ENCODE measurements at places on chromosomes 2 and 18.

GRCh38 chr2:241506793-241507429 lies 1.5 kb downstream of the STK25 start:
- H3K36me3 ChIP-seq, result no peaks in the 10 kb centered on the region
- peaks cover 26% of the 10 kb centered on the region for H3K4me1 ChIP-seq
- no peak overlapping the region for H3K27ac ChIP-seq
- DNase-seq, result no peak

DNA sequence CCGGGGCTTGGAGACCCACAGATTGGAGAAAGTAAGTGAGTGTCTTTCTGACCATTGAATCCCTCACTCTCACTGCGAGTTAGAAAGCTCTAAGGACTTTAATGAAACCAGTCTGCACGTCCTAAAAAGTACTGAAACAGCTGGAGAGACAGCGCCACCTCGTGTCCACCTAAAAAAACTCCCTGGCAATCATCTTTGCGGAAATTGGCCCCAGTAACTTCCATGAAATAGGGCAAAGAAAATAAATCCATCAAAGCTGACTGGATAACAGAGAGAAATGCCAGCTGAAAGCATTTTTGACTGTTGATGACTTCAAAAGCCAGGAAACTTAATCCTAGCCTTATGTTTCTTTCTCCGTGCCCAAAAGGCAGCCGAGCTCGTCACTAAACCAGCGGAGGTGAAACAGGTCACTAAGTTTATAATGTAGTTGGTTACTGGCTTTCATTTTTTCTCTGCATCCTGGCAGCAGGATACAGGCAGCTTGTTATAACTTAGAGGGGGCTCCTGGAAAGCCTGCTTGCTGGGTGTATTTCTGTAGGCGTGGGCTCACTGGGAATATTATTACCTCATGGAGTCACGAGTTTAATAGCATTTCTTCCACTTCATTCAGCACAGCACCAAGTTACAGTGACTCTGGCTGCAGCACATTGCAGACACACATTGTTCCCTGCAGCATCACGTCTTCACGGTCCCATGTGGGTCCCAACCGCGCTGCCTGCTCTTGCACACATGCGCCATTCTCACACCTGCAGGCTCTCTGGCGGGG lies 266.5 kb downstream of the HRH4 start:
- no peak overlapping the region for H3K4me3 ChIP-seq
- no peaks in the 10 kb centered on the region for H3K27me3 ChIP-seq
- no peaks in the 10 kb centered on the region for H3K36me3 ChIP-seq
- no peaks in the 10 kb centered on the region for H3K4me1 ChIP-seq

DNA sequence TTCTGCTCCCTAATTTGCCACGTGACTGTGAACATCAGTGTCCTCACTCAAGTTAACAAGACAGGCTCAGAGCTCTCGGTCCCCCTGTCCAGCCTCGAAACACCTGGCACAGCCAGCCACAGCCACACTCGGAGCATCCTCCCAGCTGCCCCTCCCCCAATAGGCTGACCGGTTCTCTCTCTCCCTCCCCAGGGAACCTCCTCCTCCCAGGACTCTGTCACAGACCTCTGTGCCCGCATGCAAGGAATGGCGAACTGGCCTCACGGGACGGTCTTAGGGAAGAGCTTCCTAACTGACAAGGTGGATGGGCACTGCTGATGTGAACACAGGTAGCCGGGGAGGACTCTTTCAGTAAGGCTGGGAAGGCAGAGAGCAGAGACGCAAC lies 18.8 kb downstream of the CYP26B1 start:
- H3K4me1 ChIP-seq, result no peaks in the 10 kb centered on the region
- no peak for DNase-seq
- no peaks in the 10 kb centered on the region for H3K27me3 ChIP-seq
- H3K36me3 ChIP-seq, result no peaks in the 10 kb centered on the region

DNA sequence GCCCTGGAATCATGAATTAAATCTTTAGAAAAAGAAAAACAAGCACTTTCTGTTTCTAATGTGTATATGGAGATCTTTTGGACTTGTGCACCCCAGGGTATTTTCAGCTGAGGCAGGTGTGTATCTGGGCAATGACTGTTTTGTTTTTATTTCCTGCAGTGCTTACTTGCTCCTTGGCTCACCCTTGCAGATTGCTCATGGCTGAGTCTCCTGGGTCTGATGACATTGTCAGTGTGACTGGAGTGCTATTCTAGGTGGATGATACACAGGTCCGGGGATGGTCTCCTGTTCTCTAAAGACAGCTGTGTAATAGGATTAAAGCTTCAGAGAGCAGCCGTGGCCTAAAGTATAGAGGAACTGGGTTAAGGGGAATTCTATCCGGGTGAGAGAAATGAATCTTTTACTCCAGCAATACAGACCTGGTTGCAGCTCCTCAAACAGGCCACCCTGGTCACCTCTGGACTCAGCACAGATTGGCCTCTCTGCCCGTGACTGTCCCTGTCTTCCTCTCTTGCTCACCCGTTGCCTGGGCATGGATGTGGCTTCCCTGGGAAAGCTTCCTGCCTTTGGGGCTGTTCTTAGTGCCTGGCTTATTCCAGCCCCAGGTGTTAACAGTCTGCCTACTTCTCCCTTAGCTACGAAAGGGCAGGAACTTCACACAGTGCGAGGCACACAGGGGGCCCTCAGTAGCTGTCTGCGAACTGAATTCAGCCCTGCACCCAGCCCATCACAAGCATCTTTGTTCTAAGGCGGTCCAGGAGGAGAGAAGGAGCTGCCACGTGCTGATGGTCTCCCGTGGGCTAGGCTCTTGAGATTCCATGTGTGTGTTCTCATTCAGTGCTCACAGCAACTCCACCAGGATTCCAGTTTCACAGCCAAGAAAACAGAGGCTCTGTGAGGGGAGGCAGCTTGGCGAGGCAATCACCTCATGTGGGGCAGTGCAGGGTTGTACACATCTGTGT lies 84.3 kb downstream of the ACOXL start:
- no peak overlapping the region for H3K27ac ChIP-seq
- peaks cover 7% of the 10 kb centered on the region for H3K27me3 ChIP-seq
- no peak overlapping the region for H3K4me3 ChIP-seq
- H3K36me3 ChIP-seq, result no peaks in the 10 kb centered on the region
- no peak for DNase-seq
- peaks cover 3% of the 10 kb centered on the region for H3K4me1 ChIP-seq

- no peak for DNase-seq
- H3K27me3 ChIP-seq, result peaks cover 4% of the 10 kb centered on the region
- no peaks in the 10 kb centered on the region for H3K36me3 ChIP-seq
Measured at GRCh38 chr2:183057333-183057985, 19.2 kb upstream of the NCKAP1 start.

DNA sequence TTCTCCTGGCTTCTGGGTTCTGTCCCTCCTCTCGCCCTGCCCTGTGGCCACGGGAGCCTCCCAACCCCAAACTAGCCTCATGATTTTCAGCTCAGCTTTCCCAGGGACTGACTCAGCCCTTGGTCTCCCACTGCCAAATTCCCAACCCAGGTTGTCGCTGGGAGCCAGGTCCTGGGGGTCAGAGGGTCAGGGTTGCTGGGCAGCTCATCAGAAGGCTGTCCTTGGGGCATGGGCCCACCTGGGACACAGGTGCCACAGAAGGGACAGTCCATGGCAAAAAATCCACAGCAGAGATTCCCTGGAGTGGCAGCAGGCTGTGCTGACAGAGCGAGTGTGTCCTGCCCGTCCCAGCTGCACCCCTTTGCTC lies 180.4 kb downstream of the TWIST2 start:
- H3K4me1 ChIP-seq, result no peaks in the 10 kb centered on the region
- H3K27ac ChIP-seq, result no peak overlapping the region
- DNase-seq, result no peak
- no peaks in the 10 kb centered on the region for H3K36me3 ChIP-seq
- H3K4me3 ChIP-seq, result no peak overlapping the region

DNA sequence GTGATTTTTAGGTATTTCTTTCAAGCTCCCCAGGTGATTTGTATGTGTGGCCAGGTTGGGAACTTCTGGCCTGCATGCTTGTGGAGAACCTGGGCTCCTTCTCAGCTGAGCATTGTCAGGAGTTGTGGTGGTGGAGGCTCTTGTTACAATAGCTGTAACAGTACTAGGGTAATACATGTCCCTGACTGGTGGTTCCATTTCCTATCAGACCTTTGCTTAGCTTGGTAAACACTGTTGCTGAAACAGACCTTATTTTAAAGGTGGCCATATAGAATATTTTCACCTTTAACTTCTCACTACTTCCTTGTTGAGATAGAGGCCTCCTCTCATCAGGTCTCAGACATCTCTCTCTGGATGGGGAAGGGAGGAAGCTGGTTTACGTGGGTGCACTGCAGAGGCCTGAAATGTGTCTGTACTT lies 79.2 kb downstream of the SETBP1 start:
- peaks cover 18% of the 10 kb centered on the region for H3K4me1 ChIP-seq
- H3K27ac ChIP-seq, result peak overlapping the region; percentile 62
- no peaks in the 10 kb centered on the region for H3K27me3 ChIP-seq

DNA sequence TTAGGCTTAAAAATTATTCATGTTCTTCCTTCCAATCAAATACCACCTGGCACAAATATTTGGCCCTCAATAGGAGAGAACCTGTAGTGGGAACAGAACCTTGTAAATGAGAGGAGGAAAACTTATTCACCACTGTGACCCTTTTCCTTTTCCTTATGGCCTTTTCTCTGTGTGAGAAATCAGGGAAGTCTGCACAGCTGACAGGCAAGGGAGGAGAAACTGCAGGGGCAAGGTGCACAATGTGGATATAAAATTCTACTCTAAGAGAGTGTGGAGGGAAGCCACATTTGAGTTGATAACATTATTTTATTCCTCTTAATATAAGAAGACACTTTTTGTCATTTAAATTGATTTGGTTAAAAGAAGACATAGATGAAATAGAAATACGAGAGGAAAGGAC lies 1247.0 kb upstream of the CHAC2 start:
- no peaks in the 10 kb centered on the region for H3K36me3 ChIP-seq
- no peak overlapping the region for H3K27ac ChIP-seq
- DNase-seq, result no peak
- no peaks in the 10 kb centered on the region for H3K4me1 ChIP-seq
- H3K4me3 ChIP-seq, result no peak overlapping the region
- H3K27me3 ChIP-seq, result no peaks in the 10 kb centered on the region

GRCh38 chr2:225766431-225766830 lies 366.9 kb downstream of the NYAP2 start:
- H3K27ac ChIP-seq, result no peak overlapping the region
- DNase-seq, result no peak
- no peak overlapping the region for H3K4me3 ChIP-seq
- no peaks in the 10 kb centered on the region for H3K36me3 ChIP-seq
- no peaks in the 10 kb centered on the region for H3K4me1 ChIP-seq

DNA sequence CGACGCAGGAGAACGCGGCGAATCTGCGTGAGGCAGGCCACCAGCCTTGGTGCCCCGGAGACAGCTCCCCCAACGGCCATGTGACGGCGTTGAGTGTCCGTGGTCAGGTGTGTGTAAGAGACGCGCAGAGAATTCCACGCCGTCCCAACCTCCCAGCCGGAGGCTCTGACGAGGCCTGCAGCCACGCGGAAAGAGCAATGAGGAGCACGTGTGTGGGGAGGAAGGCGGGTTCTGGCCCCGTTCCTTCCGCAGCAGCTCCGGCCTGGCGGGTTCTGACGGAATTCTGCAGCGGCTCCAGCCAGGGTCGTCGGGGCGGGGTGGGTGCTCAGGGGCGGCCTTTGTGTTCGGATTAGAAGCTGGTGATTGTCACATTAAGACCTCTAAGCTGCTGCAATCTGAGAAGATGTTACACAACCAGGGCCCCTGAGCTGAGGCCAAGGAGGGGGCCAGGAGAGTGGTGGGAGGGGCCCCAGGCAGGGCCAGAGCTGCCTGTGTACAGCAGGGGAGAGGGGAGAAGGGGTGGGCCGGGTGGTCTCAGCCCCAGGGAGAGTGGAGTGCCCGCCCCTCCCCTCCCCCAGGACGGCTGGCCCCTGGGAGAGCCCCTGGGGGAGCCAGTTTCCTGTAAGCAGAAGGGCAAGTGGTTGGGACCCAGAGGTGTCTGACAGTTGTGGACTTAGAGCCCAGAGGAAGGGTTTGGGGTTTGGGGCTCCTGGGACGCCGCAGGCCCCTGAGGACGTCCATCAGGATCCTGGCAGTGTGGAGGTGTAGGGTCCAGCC lies 5.1 kb upstream of the GAL3ST2 start:
- H3K27ac ChIP-seq, result no peak overlapping the region
- H3K36me3 ChIP-seq, result no peaks in the 10 kb centered on the region

DNA sequence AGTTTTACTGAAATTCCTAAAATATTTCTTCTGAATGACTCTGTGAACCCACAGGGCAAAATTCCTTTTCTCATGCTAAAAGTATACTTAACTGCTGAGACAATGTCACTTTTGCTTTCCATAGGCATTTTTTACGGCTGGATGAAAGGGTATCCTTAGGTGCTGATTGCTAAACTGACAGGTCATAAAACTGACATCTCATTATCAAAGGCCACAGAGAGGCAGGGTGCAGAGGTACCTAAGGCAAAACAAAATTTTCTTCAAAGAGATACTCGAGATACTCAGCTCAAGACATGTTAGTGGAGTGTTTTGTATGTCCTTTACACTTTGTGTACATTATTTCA lies 62.0 kb upstream of the WDR75 start:
- no peaks in the 10 kb centered on the region for H3K36me3 ChIP-seq
- no peak for DNase-seq
- no peak overlapping the region for H3K4me3 ChIP-seq
- no peaks in the 10 kb centered on the region for H3K4me1 ChIP-seq
- no peak overlapping the region for H3K27ac ChIP-seq

DNA sequence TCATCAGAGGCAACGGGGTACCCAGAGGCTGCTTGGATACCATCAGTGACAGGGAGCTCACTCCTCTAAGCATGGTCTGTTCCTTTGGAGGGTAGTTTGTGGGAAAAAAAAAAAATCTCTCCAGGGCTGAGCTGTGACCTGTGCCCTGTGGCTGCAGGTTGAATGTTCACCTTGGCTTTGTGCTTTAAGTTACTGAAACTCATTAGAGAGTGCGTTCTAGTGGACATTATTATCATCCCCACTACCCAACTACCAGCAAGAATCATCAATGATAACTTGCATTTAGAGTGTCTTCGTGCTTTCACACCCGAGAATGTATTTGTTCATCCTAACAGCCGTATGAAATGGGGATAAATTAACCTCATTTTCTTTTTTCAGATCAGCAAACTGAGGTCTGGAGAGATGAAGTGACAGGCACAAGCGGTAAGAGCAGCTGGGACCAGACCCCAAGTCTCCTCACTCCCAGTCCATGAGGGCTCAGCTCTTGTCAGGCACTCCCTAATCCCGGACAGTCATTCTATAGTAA lies 157.5 kb upstream of the MYCN start:
- H3K36me3 ChIP-seq, result no peaks in the 10 kb centered on the region
- no peak for DNase-seq
- H3K4me3 ChIP-seq, result no peak overlapping the region
- H3K27ac ChIP-seq, result no peak overlapping the region
- no peaks in the 10 kb centered on the region for H3K4me1 ChIP-seq
- no peaks in the 10 kb centered on the region for H3K27me3 ChIP-seq

GRCh38 chr2:174748948-174749347 lies 15.3 kb downstream of the CHRNA1 start:
- peaks cover 25% of the 10 kb centered on the region for H3K4me1 ChIP-seq
- no peak overlapping the region for H3K27ac ChIP-seq
- no peaks in the 10 kb centered on the region for H3K36me3 ChIP-seq
- DNase-seq, result peak; percentile 51
- no peaks in the 10 kb centered on the region for H3K27me3 ChIP-seq

- DNase-seq, result no peak
- no peak overlapping the region for H3K27ac ChIP-seq
- H3K4me3 ChIP-seq, result no peak overlapping the region
- H3K36me3 ChIP-seq, result no peaks in the 10 kb centered on the region
- H3K27me3 ChIP-seq, result no peaks in the 10 kb centered on the region
Measured at GRCh38 chr2:240465765-240466578, 30.5 kb downstream of the GPC1 start.

All from CD4-positive, CD25-positive, alpha-beta regulatory T cell (primary cell).